ENCODE measurements at places on chromosomes 7 and 10. TPM values are rescaled to one million over a fixed set of nuclear protein-coding genes. Genes with fewer than 3 reads are reported as not detected.

GRCh38 chr7:131436384-131436783, 108.7 kb downstream of the MKLN1 start:
- ATAC-seq: no peak

DNA sequence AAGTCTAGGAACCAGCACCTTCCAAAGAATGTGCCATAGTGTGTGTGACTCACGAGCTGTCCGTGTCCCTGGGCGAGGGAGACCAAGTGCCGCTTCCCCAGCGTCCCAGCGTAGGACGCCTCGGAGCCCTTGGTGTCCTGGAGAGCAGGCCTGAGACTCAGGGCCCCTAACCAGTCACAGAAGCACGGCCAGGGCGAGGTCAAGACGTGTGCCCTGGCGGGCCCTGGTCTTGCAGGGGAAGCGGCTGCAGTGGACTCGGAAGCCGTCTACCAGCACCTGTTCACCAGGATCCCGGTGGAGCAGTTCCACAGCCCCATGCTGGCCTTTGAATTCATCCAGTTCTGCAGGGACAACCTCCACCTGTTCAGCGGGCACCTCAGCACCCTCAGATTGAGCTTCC, 10.6 kb downstream of the AP5Z1 start:
- no peak for ATAC-seq

DNA sequence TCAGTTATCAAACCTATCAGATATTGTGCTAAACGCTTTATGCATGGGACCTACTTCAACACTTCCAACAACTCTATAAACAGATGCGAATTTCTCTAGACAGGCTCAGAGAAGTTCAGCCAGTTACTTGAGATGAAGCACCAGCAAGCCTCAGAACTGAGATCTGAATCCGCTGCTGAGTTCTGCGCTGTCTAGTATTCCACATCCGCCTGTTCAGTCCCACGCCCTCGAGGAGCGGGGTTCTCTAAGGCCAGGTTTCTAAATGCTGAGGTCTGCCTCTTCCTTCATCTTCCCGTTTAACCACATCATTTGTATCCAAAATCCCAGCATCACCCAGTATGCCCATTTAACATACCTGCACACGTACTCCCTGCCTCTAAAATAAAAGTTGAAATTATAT, 297.8 kb upstream of the ZNF32 start:
- no peak for ATAC-seq

GRCh38 chr7:141541375-141541774, 9.8 kb upstream of the AGK start:
- ATAC-seq: no peak

- no peak for ATAC-seq
Measured at GRCh38 chr10:91514787-91515186, 104.6 kb downstream of the HECTD2 start.

GRCh38 chr10:127911867-127912257, 5.0 kb downstream of the PTPRE start:
- no peak for ATAC-seq

DNA sequence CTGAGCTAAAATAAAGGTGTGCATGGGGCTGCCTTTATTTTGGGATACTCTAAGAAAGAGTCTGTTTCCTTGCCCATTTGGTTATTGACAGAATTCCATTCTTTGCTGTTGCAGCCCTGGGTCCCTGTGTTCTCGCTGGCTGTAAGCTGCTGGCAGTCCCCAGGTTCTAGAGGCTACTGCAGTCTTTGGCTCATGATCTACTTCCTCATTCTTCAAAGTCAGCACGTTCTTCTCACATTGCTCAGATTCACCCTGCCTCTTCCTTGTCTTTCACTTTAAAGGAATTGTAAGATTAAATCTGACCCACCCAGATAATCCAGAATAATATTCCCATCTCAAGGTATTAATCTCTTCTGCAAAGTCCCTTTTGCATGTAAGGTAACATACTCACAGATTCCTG, 620.3 kb downstream of the CCSER2 start:
- ATAC-seq: no peak

DNA sequence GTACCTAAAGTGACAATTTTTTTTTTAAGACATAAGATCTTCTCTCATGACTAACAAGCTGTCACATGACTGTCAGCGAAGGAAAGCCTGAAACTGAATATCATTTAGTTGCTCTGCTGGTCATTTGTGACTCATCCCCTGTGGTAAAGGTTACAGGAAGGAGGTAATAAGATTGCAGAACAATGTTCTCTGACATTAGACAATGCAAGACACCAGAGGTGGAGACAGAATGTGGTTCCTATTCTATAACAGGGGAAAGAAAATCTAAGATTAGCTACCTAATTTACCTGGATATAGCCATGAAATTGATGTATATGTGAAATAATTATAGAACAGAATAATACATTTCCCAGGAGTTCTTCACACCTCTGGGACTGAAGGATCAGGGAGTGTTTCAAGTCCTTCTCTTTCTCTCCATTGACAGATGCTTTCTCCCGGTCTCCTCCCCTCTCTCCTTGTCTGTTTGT, 47.7 kb downstream of the LRGUK start:
- peak; percentile 99 for ATAC-seq

DNA sequence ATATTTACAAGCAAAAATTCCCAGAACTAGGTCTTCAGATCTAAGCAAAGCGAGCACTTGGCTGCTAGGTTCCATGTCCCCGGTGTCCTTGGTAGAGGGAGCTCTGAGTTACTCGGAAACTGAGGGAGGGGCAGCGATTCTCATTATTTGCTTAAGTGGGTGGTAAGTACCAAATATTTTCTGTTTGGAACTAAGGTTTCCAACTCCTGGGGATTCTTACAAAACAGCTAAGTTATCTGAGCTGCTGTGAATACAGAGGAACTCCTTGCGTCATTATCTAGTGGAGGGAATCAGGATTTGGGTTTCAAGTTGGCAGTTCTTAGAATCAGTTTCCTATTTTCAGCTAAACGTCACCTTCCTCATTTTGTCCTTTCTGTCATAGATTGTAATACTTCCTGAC, 76.8 kb upstream of the IKZF1 start:
- ATAC-seq: peak; percentile 30

DNA sequence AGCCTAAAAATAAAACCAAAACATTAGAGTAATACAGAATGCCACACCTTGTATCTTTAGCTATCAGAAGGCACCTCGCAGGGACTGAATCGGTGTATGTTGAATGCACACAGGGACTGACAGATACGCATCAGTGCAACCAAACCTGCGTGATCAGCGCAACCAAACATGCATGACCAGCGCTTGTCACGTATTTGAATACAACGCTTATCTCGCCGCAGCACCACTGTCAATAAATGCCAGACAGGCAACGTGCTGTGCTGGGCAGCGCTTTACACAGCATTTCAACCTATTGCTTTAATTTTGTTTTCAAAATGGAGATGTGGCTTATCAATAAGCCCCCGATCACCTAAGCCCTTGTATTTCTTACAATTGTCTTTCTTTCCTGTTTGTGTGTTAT, 242.4 kb downstream of the SFMBT2 start:
- no peak for ATAC-seq

DNA sequence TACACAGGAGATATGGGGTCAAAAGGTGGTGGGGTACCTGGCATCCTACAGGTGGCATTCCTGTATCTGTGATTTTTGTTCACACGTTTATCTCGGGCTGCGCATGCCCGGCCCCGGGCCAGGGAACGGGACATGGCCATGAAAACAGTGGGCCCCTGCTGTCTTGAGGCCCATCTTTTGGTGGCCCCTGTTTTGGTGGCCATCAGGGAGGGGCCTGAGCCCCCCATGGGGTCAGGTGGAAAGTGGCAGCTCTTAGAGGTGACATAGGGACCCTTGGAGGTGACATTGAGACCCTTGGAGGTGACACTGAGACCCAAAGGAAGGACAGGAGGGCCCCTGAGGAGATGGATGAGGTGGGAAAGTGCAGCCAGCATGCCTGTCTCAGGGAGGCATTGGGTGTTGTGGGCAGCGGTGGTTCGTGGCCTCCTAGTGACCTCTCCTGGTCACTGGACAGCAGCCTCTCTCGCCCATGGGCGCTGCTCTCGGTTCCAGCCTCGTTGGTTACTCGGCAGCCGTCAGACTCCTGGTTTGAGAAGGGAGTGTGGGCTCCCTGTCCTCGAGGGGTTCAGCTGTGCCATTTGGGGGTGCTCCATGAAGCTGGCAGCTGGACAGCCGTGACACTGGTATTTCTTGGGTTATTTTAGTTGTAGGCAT, 39.9 kb downstream of the INPP5A start:
- ATAC-seq: no peak

DNA sequence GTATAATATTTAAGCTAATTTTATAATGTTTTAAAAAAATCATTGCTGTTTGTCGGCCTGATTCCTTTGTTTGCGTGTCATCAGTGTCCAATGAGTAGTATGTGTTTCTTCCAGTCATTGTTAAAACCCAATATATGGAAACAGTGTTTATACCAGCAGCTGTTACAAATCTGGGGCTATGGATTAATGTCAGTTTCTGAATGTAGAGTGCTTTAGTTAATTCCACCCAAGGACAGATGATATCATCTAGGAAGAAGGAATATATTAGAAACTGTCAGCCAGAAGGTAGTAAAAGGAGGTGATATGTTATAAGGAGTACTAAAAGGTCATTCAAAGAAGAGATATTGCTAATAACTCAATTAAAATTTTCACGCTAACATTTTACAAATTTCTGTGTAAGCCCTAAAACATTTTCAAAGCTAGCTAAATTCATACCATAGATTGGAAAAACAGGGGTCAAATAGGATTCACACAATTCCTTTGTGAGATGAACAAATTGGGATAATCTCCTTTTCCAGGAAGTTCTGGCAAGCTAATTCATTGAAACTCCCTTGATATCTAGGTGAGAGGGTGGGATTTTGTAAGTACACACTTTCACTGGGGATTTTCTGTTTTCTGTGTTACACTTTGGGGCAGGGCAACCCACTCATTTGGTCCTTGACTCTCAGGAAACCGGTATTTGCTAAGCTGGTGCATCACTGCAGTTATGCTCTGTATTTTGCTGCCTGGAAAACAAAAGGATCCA, 448.8 kb downstream of the LRMDA start:
- ATAC-seq: no peak

GRCh38 chr7:137940218-137940617, 61.7 kb downstream of the CREB3L2 start:
- ATAC-seq: no peak

DNA sequence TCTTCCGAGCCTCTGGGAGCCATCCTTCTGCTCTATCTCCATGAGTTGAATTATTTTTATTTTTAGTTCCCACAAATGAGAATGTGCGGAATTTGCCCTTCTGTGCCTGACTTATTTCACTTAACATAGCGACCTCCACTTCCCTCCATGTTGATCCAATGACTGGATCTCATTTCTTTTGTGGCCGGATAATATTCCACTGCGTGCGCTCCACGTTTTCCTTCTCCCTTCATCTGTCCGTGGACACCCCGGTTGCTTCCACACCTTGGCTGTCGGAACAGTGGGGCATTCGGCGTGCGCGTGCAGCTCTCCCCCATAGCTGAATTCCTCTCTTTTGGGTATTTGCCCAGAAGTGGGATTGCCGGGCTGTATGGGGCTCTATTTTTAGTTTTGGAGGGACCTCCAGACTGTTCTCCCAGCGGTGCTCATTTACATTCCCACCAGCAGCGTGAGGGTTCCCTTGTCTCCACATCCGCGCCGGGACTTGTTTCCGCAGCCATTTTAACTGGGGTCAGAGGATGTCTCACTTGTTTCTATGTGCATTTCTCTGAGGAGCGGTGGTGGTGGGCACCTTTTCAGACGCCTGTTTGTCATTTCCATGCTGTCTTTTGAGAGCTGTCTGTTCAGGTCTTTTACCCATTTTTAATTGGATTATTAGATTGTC, 51.0 kb upstream of the SUN1 start:
- no peak for ATAC-seq

GRCh38 chr7:17599733-17600339, 301.4 kb downstream of the AHR start:
- ATAC-seq: no peak

DNA sequence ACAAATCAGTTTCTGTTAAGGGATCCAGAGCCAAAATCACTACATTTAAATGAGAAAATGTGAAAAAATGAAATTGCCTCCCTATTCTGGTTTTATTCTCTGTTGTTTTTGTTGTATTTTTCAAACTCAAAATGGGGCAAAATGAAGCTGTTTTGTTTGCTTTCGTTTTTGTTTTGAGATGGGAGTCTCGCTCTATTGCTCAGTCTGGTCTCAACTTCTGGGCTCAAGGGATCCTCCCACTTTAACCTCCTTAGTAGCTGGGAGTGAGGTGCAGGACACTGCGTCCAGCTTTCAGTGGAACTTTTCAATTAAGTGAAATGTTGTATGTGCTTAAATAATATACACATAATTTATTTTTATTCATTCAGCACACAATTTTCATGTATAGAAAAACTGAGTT, 205.0 kb downstream of the SORCS1 start:
- ATAC-seq: no peak

- peak; percentile 86 for ATAC-seq
Measured at GRCh38 chr10:110641256-110641655, 2.9 kb upstream of the RBM20 start.

DNA sequence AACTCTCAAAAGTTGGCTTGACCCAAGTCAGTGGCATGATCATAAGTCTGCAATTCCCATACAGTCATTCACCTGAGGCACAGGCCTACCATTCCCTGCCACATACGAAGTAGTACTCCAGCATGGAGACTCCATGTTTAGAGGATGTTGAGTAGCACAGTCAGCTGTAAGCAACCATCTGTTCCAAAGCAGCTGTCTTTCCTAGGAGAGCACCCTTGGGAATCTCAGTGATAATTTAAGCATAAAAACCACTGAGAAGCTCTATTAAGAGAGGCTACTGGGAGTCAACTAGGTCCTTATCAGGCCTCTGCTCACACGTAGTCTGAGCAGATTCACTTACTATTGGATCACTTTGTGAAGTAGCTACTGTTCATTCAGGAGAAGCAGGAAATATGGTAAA, 61.6 kb upstream of the UNC5B start:
- ATAC-seq: no peak

GRCh38 chr7:23410446-23411183, 59.7 kb downstream of the IGF2BP3 start:
- no peak for ATAC-seq

- no peak for ATAC-seq
Measured at GRCh38 chr10:116120688-116121455, 152.1 kb downstream of the GFRA1 start.

- no peak for ATAC-seq
Measured at GRCh38 chr7:156309016-156309620, 331.5 kb upstream of the RNF32 start.

- no peak for ATAC-seq
Measured at GRCh38 chr10:21899736-21900135, 103.8 kb downstream of the DNAJC1 start.

GRCh38 chr7:23443974-23444373, 26.3 kb downstream of the IGF2BP3 start:
- ATAC-seq: no peak

DNA sequence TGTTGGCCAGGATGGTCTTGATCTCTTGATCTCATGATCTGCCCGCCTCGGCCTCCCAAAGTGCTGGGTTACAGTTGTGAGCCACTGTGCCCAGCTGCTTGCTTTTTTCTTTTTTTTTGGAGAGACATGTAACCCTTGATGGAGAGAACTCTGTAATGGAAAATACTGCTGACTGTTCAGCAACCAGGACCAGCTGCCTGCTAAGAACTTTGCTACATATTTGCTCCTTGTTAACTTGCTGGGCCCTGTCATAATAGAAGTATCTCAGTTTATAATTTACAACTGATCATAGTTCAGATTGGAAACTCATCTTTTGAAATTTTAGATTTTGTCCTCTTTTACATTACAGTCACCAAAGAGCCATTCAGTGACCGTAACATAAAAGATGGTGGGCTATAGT, 34.9 kb downstream of the TASOR2 start:
- ATAC-seq: no peak

The GATA3 gene
- total RNA-seq: 25.2 TPM

The CABCOCO1 gene
- total RNA-seq: not detected

The SDK1 gene
- total RNA-seq: 1.1 TPM

The HECW1 gene
- total RNA-seq: not detected

The SCIN gene
- 0.17 TPM for total RNA-seq

The HOXA13 gene
- total RNA-seq: not detected

The CALCR gene
- total RNA-seq: not detected

The FEZF1 gene
- total RNA-seq: not detected

The VWA2 gene
- total RNA-seq: not detected
